ENCODE measurements at places on chromosomes 5 and 9.

DNA sequence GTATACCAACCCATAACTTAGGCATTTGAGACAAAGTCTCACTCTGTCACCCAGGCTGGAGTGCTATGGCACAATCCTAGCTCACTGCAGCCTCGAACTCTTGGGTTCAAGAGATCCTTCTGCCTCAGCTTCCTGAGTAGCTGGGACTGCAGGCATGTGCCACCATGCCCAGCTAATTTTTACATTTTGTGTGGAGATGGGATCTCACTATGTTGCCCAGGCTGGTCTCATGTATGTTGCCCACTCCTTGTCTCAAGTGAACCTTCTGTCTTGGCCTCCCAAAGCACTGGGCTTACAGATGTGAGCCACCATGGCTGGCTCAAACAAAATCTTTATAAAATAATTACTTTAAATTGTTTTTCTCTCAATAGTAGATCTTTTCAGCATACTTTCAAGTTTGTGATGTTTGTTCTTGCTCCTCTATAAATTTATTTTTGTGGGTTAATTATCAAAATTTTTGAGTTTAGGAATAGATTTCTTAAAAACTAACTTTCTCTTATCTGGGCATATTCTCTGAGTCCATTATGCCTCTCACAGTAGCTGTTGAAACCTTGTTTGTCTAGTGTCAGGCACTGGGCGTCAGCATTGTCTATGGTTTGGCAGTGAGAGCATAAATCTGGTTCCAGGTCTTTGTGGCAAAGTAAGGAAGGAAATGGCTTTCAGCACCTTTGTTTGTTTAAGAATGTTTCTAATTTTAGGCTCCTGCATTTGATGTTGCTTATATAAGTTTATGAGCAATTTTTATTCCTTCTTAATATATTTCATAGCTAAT lies 38.7 kb downstream of the NLN start:
- no peak for DNase-seq

GRCh38 chr5:168328814-168329213 lies 37.4 kb downstream of the WWC1 start:
- DNase-seq = no peak

DNA sequence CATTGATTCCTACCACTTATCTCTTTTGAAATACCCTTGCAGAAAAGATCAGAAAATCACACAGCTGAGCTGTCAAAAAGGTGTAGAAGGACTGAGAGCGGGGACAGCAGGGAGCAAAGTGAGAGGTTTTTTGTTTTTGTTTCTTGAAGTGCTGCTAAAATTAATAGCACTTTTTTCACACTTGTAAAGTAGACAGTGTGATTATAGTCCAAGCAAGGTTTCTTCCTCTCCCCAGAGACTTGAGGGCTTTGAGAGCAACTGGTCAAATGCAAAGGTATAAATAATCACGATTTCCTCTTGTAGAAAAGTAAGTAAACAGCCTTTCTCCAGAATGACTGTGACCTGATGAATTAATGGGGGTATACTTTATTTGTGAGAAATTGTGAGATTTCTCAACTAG lies 326.9 kb downstream of the ZNF608 start:
- no peak for DNase-seq

- DNase-seq = no peak
Observed at GRCh38 chr5:68898951-68899471, 194.8 kb upstream of the SLC30A5 start.

DNA sequence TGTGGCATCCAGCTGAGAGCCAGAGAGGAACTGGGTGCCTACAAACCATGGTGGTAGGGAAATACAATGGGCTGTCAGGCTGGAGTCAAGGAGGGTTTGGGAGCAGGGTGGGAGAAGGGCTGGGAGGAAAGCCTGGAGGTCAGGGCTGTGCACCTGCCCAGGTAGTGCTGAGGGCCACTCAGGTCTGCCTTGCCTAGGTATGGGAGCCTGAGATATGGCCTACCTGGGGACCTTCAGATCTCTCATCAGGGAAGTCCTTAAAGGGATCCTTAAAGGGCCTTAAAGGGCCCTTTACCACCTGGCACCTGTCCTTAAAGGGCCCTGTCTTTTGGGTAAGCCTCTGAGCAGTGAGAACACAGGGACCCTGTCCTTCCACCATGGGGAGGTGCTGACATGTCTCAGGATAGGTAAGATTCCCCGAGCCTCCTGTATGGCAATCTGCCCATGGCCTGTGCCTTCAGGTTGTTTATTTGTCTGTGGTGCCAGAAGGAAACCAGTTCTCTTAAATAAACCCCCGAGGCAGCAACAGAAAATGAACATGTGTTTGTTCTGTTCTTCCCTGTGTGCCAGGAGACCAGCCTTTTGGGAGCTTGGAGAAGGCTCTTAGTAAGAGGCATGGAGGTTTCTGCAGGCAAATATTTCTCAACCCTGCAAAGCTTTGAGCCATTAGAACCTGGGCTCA lies 23.3 kb downstream of the SLC25A48 start:
- no peak for DNase-seq

GRCh38 chr5:83197326-83197967 lies 120.1 kb downstream of the XRCC4 start:
- DNase-seq = no peak

- DNase-seq = peak; percentile 63
Observed at GRCh38 chr9:14693251-14693861, at the start of gene ZDHHC21. Gene ZDHHC21, minus strand, starts transcription at chr9:14693432. Its CDS starts 19,092 bp downstream, at chr9:14674340.

GRCh38 chr9:77589046-77589795 lies 58.9 kb downstream of the GNA14 start:
- no peak for DNase-seq

DNA sequence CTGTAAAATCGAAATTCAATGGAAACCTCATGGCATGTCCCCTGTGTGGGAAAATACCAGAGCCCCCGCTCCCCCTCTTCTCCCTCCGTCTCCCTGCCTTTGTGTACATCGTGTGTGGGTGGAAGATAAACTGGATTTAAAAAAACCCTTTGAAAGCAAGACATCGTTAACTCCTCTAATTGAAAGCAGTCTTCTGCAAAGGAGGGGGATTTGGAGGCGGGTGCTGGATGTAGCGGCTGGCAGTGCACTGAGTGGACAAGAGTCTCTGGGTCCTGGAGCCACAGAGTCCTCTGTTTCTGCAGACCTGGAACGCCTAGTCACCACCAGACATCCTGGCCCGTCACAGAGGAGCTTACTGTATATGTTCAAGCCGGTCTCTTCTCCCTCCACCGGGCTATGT lies 169.4 kb downstream of the PAPPA start:
- no peak for DNase-seq

DNA sequence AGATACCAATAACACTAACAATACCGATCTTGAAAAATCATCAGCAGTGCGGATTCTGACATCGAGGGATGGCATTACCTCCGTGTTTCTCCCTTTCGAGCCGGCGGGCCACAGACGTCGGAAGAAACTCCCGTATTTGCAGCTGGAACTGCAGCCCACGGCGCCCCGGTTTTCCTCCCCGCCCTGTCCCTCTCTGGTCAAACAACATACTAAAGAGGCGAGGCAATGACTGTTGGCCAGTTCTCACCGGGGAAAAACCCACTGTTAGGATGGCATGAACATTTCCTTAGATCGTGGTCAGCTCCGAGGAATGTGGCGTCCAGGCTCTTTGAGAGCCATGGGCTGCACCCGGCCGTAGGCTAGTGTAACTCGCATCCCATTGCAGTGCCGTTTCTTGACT lies 32.8 kb downstream of the OLFM1 start:
- no peak for DNase-seq

DNA sequence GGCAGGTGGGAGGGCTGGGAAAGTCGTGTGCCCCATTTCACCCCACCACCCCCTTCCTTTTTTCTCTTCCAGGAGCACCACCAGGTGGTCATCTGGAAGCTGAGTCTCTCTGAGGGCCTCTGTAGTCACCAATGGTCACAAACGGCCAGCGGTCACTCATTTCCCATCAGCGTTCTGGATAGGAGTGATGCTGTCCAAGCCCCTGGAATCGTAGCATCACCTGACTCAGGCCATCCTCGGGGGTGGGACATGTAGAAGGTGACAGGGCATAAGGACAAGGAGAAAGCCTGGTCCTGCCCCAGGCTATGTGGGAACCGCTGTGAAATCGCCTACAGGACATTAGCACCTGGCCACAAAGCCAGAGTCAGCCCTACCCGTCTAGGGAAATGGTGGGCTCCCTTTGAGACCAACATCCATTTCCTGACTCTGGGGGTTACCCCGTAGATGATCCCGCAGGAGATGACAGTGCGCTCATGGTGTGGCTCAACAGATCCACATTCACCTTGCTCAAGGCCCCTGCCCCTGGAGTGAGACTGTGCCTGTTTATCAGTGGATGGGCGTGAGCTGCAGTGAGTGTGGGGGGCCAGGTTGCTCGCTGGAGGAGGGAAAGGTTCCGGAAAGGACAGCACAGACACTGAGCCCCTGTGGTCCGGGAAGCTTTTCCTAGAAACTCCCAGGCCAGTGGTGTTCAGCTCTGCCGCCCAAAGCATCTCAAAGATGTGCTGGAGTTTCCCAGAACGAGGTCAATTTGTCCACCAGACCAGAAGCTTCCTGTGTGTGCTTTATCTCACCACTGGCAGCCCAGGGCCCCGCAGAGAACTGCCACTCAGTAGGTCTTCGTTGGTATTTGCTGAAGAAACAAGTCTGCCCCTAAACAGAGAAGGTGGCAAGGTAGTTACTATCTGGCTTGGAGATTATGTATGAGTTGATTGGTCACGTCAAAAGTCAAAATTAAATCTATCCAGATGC lies 61.1 kb upstream of the UNC5A start:
- no peak for DNase-seq

- DNase-seq = no peak
Observed at GRCh38 chr5:95699337-95699736, 16.5 kb upstream of the SPATA9 start.

- no peak for DNase-seq
Observed at GRCh38 chr5:100479079-100479688, 56.0 kb upstream of the FAM174A start.

GRCh38 chr5:111070272-111071134 lies 1.0 kb upstream of the TSLP start:
- peak; percentile 5 for DNase-seq

- no peak for DNase-seq
Observed at GRCh38 chr9:19637084-19637483, 151.8 kb downstream of the SLC24A2 start.

DNA sequence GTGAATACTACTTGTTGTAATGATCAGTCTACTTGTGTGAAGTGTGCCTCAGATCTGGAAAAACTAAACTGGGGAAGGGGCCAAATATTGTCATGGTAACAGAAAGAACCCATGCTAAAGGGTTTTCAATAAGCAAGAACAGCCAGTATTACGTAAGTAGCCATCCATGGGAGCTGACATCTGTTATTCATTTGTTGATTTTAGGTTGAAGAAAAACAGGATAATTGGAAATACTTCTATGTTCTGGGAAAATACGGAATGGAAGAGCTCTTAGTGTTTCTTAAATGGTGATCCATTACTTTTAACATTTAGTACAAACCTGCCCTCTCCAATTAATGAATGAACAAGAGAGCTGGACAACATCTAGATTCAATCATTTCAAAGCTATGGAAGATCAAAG lies 485.8 kb downstream of the NTRK2 start:
- DNase-seq = peak; percentile 73

- no peak for DNase-seq
Observed at GRCh38 chr5:73858776-73859175, 232.8 kb downstream of the ARHGEF28 start.

- DNase-seq = no peak
Observed at GRCh38 chr5:134563221-134563620, 37.8 kb downstream of the JADE2 start.

DNA sequence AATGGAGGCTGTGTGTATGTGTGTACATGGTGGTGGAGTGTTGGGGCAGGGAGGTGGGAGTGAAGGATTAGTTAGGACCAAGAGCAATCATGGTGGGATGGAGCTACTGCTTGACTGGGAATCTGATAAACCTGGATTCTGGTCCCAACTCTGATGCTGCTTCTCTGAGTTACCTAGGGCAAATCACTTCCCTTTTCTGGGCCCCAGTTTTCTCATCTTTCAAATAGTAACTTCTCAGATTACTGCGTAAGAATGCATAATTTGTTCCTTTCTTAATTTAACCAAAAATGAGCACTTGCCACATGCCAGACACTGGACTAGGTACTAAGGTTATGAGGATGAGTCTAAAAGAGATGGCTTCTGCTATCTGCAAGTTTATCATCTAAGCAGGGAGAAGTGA lies 20.8 kb upstream of the ANXA6 start:
- no peak for DNase-seq

- DNase-seq = no peak
Observed at GRCh38 chr9:136662656-136663581, at the start of gene EGFL7. Gene EGFL7, plus strand, starts transcription at chr9:136662916. Its CDS starts 5,367 bp downstream, at chr9:136668283.

DNA sequence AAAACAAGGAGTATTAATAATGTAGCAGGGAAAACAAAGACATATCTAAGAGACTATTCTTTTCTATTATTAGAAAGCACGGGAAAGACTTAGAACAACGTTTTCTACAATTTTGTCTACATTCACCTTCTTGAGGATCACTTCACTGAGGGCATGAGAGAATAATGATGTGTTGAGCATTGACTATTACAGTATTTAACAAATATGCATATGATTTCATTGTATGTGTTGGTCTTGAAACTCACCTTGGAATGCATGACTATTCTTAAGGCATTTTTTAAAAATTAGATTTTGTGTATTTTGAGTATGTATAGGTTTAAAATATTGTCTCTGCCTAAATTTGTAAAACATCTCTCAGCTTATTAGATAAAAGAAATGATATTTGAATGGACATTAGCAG lies 1.2 kb downstream of the FSD1L start:
- DNase-seq = no peak

DNA sequence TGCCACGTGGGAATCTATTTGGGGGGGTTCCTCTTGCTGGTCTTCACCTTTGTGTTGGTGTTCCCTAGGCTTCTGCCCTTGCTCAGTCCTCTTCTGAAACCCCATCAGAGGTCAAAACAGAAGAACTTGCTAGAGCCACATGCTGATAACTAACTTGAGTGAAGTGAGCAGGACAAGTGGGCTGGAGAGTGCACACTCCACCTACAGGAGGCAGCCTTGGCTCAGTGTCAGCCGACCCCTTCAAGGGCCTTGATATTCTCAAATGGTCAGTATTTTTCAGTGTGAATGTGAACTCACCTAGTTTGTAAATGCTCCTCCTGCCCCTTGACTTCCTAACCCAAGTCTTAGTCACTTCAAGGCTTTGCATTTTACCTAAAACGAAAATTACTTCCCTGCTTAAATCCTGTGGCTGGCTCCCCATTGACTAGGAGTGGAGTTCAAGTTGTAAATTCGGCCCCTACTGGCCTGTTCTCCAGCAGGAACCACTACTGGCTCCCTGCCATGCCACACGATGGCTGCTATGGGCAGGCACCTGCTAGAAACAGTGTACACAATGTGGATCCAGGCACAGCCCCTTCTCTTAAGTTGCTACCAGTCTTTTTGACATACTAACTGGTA lies 3.6 kb upstream of the SLC1A3 start:
- no peak for DNase-seq

DNA sequence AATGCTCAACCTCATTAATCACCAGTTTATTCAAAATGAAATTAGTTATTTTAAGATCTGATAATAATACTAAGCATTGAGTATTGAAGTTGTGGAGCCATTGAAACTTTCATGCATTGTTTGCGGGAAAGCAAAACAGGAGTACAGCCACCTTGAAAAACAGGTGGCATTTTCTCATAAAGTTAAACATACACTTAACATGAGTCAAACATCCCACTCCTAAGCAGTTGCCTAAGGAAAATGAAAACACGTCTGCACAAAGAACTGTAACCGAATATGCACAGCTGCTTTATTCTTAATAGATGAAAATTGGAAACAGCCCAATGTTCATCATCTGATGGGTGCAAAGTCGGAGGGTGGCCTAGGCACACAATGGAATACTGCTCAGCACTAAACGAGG lies 177.3 kb downstream of the IRX2 start:
- DNase-seq = no peak

Data from hindlimb muscle (tissue), 1 donor.